Activated naive CD4-positive, alpha-beta T cell treated with anti-CD3 and anti-CD28 coated beads, Interleukin-2, amount 10 ng/mL, durations not matched to agents 7 days and 5 days (primary cell): ENCODE measurements at places on chromosomes 13 and 19.

DNA sequence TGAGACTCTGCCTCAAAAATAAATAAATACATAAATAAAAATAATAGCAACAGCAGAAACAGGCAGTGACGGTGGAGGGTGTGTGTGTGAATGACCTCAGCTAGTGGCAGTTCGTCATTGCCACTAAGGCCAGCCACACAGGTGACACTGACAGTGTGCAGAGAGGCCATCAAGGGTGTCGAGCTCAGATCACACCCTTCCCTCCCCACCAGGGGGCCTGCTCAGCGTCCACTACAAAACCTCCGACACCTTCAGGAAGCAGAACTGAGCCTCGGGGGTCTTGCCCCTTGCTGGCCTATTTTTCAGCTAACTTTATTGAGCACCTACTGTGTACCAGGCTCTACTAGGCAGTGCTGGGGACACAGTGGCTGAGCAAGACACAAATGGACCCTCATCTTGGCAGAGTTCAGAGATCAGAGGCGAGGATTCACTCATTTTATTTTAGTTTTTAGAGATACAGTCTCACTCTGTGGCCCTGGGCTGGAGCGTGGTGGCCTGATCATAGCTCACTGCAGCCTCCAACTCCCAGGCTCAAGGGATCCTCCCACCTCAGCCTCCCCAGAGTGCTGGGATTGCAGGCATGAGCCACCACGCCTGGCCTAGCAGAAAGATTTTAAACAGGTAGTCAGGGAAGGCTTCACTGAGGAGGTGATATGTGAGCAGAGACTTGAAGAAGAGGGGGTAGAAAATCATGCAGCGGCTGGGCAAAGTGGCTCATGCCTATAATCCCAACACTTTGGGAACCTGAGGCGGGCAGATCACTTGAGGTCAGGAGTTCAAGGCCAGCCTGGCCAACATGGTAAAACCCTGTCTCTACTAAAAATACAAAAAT lies 30.3 kb upstream of the SEMA6B start:
- peaks cover 73% of the 10 kb centered on the region for H3K27me3 ChIP-seq
- H3K4me3 ChIP-seq = no peak overlapping the region
- no peaks in the 10 kb centered on the region for H3K4me1 ChIP-seq
- no peak overlapping the region for H3K27ac ChIP-seq
- DNase-seq = peak; percentile 42

DNA sequence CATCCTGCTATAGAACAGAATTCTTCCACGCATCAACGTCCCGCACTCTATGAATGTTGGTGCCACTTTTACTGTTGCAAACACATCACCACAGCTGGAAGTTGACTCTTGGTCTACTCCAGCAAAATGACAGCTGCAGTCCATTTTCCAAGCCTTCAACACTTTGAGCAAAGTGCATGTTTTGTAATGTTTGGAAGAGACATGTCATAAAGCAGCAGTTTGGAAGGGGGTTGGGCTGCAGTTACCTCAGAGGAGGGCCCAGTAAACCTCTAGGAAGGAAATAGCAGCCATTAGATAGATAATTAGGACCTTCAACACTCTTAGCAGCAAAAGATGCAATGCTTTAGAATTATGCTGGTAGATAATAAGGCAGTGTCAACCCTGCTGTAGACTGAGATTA lies 323.6 kb downstream of the TDRD3 start:
- H3K27me3 ChIP-seq = no peaks in the 10 kb centered on the region
- no peak for DNase-seq
- no peak overlapping the region for H3K4me3 ChIP-seq
- H3K27ac ChIP-seq = no peak overlapping the region
- no peaks in the 10 kb centered on the region for H3K36me3 ChIP-seq

DNA sequence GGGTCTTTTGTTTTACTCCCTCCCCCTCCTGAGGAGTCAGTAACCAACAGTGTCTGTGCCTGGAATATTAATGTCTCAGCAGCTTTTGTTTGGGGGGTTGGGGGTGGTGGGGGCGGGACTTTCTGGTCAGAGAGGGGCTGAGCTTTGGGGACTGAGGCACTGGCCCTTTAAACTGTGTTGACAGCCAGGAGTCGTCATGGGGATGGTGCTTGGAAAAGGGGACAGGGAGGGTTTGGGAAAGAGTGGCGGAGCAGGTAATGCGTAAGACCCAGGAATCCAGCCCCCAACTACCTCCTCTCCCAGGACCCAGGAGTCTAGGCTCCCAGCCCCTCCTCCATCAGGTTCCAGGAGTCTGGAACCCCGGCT lies 5.2 kb downstream of the CADM4 start:
- no peak overlapping the region for H3K27ac ChIP-seq
- H3K27me3 ChIP-seq = peaks cover 73% of the 10 kb centered on the region
- H3K36me3 ChIP-seq = no peaks in the 10 kb centered on the region
- H3K4me1 ChIP-seq = peaks cover 9% of the 10 kb centered on the region

DNA sequence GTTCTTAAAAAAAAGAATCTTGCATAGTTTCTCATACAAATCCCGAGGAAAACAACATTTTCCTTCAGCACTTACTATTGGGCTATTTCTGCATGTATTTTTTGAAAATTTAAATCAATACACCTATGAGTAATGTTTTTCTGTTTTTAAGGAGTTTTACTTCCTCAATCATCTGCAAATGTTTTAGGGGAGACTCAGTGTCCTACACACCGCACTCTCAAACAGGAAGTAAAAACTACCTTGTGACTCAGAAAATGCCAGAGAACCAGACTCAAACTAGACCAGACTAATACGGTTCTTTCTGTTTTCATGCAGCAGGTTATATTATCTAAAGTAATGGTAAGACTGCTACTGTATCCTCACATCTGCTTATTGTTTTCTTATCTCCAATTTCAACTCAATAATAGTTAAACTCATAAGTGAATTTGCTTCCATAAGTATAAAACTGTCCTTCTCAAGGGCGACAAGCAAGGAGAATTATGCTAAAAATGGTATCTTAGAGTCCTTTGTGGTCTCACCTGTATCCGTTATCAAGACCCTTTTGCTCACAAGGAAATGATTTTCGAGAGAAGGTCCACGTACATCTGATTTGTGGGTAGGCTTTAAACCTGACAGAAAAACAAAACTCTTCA lies 52.5 kb downstream of the FLT3 start:
- H3K4me3 ChIP-seq = no peak overlapping the region
- peaks cover 8% of the 10 kb centered on the region for H3K4me1 ChIP-seq
- H3K27ac ChIP-seq = no peak overlapping the region
- peaks cover 6% of the 10 kb centered on the region for H3K27me3 ChIP-seq

GRCh38 chr19:50829801-50830200 lies 3.6 kb downstream of the KLK15 start:
- H3K4me1 ChIP-seq = no peaks in the 10 kb centered on the region
- peaks cover 69% of the 10 kb centered on the region for H3K27me3 ChIP-seq
- no peak overlapping the region for H3K4me3 ChIP-seq
- no peak for DNase-seq

GRCh38 chr19:55700813-55701212 lies 25.8 kb downstream of the EPN1 start:
- DNase-seq = no peak
- H3K36me3 ChIP-seq = peaks cover 26% of the 10 kb centered on the region
- H3K4me3 ChIP-seq = no peak overlapping the region
- H3K4me1 ChIP-seq = no peaks in the 10 kb centered on the region
- H3K27me3 ChIP-seq = no peaks in the 10 kb centered on the region

- H3K27ac ChIP-seq = no peak overlapping the region
- peaks cover 17% of the 10 kb centered on the region for H3K4me1 ChIP-seq
- peaks cover 35% of the 10 kb centered on the region for H3K27me3 ChIP-seq
- no peak for DNase-seq
These were observed 7.3 kb downstream of the ANGPTL4 start for GRCh38 chr19:8371011-8371804.

DNA sequence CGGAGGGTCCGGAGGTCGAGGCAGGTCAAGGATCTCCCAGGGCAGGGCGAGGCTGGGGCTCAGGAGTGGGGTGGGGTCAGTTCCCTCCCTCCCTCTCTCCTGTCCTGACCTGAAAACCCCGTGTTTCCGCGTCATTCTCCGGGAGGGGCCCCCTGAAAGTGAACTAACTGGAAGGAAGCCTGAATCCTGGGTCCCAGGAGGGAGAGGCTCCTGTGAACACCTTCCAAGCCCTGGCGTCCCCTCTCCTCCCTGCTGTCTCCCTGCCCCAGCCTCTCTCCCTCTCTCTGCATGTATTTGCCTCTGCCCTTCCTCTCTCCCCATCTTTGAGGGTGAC lies 741 bp upstream of the CADM4 start:
- H3K27me3 ChIP-seq = peaks cover 66% of the 10 kb centered on the region
- no peaks in the 10 kb centered on the region for H3K36me3 ChIP-seq
- DNase-seq = no peak
- H3K4me1 ChIP-seq = peaks cover 15% of the 10 kb centered on the region
- peak overlapping the region; percentile 70 for H3K4me3 ChIP-seq

GRCh38 chr13:98187965-98188261 lies 10.8 kb upstream of the RNF113B start:
- H3K27me3 ChIP-seq = no peaks in the 10 kb centered on the region
- H3K4me1 ChIP-seq = no peaks in the 10 kb centered on the region
- DNase-seq = no peak
- no peak overlapping the region for H3K4me3 ChIP-seq
- no peaks in the 10 kb centered on the region for H3K36me3 ChIP-seq

DNA sequence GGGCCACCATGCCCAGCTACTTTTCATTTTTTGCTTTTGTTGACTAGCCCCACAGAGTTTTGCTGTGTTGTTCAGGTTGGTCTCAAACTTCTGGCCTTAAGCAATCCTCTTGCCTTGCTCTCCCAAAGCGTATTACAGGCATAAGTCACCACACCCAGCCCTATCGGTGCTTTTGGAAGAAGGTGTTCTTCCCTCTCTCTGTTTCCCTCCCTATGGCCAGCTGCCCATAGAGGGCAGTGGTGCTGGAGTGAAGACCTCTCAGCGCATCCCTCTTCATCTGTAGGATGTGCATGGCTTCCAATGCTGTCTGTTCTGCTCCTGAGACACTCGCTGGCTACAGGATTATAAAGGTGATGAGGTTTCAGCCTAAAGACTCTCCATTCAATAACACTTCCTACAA lies 1.3 kb upstream of the CD22 start:
- no peak overlapping the region for H3K4me3 ChIP-seq
- H3K27me3 ChIP-seq = peaks cover 31% of the 10 kb centered on the region
- H3K27ac ChIP-seq = no peak overlapping the region

- H3K27me3 ChIP-seq = peaks cover 4% of the 10 kb centered on the region
- H3K4me1 ChIP-seq = no peaks in the 10 kb centered on the region
- no peak for DNase-seq
- no peaks in the 10 kb centered on the region for H3K36me3 ChIP-seq
- H3K27ac ChIP-seq = no peak overlapping the region
These were observed 68.6 kb upstream of the KL start for GRCh38 chr13:32947411-32948276.

GRCh38 chr19:53463263-53463662 lies 4.3 kb upstream of the ZNF813 start:
- peaks cover 23% of the 10 kb centered on the region for H3K27me3 ChIP-seq
- no peak overlapping the region for H3K4me3 ChIP-seq
- H3K4me1 ChIP-seq = peaks cover 16% of the 10 kb centered on the region
- H3K36me3 ChIP-seq = peaks cover 18% of the 10 kb centered on the region
- H3K27ac ChIP-seq = no peak overlapping the region
